Stimulated activated CD4-positive, alpha-beta T cell treated with anti-CD3 and anti-CD28 coated beads, Interleukin-1b, Interleukin-23, amount 100 ng/mL, for 24 hours (primary cell): ENCODE measurements at places on chromosomes 1 and 21.

GRCh38 chr1:206143537-206144172 is 26.5 kb upstream of the AVPR1B start:
- DNase-seq = no peak

DNA sequence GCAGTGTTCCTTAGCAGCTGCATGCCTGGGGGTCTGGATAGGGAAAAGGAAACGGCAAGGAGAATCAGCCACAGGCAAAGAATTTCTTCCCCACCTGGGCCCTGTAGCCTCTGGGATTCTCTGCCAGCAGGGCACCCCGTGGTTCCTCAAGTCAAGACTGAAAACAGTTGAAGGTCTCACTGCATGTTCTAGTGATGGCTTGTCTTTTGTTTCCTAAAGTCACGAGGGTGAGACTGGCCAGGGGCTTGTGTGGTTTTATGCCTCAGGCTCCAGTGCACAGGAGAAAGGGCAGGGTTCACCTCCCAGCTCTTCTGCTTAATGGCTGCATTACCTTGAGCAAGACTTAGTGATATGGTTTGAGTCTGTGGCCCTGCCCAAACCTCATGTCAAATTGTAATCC is 53.2 kb upstream of the B3GALT5 start:
- no peak for DNase-seq

- no peak for DNase-seq
Observed at GRCh38 chr1:89649783-89650182, 16.9 kb downstream of the LRRC8C start.

DNA sequence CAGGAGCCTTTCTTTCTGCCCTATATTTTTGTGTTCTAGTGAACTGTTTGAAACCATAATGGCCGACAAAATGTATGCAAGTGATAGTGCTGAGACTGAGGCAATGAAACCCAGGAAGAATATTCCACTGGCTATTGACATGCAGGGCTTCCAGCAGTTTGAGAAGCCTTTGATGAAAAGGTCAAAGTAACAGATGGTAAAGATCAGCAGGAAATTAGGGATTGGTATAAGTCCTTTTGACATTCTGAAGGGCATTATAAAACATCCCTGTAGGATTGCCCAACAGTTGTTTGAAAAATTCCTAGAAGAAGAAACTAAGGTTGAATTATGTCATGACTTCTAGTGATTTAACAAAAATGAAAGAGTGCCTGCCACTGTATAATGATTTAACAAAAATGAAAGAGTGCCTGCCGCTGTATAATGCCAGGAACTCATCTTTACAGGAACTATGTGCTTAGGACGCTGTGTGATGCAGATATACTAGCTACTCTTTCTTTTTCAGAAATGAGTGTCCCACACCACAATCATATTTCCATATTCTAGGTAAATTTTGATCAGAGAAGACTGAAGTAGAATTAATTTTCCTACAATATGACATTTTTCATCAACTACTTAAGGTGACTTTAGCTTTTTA is 283.9 kb upstream of the ST6GALNAC5 start:
- no peak for DNase-seq

- no peak for DNase-seq
Observed at GRCh38 chr1:110242731-110243130, 32.6 kb downstream of the KCNC4 start.

- DNase-seq = no peak
Observed at GRCh38 chr1:14516974-14517840, 81.3 kb upstream of the KAZN start.

GRCh38 chr1:181097242-181097641 is 8.7 kb downstream of the IER5 start:
- no peak for DNase-seq

- no peak for DNase-seq
Observed at GRCh38 chr1:234683861-234684632, 74.1 kb upstream of the IRF2BP2 start.

- no peak for DNase-seq
Observed at GRCh38 chr1:12276225-12276624, 46.4 kb downstream of the VPS13D start.
